ENCODE measurements at places on chromosomes 11 and 22.
A peak's percentile ranks its signal among the peaks of the same experiment; 100 is the strongest.

DNA sequence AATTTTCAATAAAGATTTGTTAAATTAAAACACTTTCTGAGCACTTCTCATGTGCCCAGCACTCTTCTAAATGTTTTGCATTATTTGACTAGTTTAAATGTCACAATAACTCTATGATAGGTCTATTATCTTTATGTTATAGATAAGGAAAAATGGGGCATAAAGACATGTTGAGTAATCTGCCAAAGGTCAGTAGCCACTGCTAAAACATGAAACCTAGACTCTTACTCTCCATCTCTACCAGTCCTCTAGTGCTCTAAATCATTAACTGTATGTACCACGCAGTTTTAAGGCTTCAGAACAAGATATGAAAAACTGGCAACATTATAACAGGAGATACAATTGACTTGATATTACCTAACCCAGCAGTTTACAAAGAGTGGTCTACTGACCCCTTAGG lies 6.9 kb downstream of the RAB6A start:
- no peak for DNase-seq

- DNase-seq: no peak
These were observed 33.6 kb downstream of the MAP6 start for GRCh38 chr11:75635066-75635862.

DNA sequence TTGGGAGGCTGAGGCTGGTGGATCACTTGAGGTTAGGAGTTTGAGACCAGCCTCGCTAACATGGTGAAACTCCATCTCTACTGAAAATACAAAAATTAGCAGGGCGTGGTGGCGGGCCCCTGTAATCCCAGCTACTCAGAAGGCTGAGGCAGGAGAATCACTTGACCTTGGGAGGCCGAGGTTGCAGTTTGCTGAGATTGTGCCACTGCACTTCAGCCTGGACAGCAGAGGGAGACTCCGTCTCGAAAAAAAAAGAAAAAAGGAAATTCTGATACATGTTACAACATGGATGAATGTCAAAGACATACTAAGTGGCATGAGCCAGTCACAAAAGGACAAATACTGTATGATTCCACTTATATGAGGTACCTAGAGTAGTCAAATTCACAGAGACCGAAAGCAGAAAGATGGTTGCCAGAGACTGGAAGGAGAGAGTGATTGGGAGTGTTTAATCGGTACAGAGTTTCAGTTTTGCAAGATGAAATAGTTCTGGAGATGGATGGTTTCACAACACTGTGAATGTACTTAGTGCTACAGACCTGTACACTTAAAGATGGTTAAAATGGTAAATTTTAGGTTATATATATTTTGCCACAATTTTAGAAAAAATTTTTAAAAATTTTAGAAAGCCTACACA lies 92.3 kb downstream of the BLID start:
- no peak for DNase-seq

- DNase-seq: no peak
These were observed 72.8 kb upstream of the CSNK2A3 start for GRCh38 chr11:11425806-11426205.

GRCh38 chr11:128695539-128696221 lies 1.8 kb downstream of the FLI1 start:
- DNase-seq: no peak

DNA sequence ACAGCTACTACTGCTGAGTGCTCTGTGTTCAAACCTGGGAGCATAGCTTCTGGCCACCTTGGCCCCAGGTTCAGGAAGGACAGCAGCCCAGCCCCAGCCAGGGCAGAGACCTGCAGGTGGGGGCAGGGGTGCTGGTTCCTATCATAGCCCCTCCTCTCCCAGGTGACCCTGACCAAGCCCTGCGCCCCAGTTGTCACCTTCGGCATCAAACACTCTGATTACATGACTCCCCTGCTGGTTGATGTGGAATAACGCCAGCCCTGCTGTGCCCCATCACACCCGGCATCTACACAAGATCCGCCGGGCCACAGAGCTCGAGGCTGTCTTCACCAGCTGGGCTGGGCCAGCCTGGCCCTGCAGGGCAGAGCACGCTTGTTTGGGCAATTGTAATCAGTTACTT lies 6.9 kb downstream of the SCGB1C1 start:
- no peak for DNase-seq

GRCh38 chr11:1438261-1438966 lies 48.2 kb downstream of the MOB2 start:
- DNase-seq: no peak

DNA sequence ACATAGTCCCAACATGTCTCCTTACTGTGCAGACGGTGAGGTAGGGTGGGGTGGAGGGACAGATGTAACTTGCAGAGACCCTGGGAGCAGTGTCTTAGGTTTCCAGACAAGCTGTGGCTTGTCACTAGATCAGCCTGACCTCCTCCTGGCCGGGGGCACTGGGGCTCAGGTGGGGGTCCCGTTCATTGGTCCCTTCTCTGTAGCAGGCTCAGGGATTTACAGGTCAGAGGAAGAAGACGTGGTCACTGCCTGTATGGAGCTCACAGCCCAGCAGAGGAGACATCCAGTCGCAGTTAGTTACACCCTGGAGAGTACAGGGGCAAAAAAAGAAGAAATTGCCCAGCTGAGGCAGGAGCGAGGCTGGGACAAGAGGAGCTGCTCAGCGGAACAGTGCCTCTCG lies 22.0 kb upstream of the TUB start:
- DNase-seq: no peak

- no peak for DNase-seq
These were observed 60.4 kb downstream of the SBF2 start for GRCh38 chr11:10233581-10233980.

DNA sequence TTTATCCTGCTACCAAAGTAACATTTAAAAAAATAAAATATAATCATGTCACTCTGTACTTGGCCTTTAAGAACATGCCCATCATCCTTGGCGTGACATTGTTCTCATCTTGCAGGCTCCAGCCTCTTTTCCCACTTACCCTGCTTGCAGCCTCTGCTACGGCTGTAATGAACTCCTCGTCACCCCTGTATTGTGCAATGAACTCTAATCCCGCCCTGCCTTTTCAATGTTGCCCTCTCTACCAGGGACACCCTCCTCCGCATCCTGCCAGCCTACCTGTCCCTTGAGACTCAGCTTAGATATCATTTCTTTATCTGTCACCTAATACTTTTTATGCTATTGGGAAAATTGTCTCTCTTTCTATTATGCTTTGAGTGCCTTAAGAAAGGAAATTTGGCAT lies 12.6 kb upstream of the MMP20 start:
- DNase-seq: no peak

- no peak for DNase-seq
These were observed 686.1 kb downstream of the TBC1D22A start for GRCh38 chr22:47448231-47449223.

DNA sequence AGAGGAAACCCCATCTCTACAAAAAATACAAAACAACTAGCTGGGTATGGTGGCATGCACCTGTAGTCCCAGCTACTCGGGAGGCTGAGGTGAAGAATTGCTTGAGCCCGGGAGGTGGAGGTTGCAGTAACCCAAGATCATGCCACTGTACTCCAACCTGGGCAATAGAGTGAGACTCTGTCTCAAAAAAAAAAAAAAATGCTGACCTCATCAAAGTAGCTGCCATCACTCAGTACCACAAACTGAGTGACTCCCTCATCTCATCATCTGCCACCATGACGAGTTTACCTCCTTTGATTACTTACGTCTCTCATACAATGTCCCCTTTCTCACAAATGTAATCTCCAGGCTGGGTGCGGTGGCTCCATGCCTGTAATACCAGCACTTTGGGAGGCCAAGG lies 117.2 kb upstream of the CLPB start:
- no peak for DNase-seq

GRCh38 chr22:38941488-38941987 lies 15.9 kb upstream of the APOBEC3A start:
- peak; percentile 40 for DNase-seq

GRCh38 chr11:77102246-77103210 lies at the start of gene OMP:
Gene OMP (plus strand): TSS chr11:77102840. CDS start chr11:77102840, 0 bp downstream.
- no peak for DNase-seq

GRCh38 chr11:45180848-45181192 lies 34.4 kb downstream of the PRDM11 start:
- no peak for DNase-seq

GRCh38 chr11:93484716-93485115 lies 58.5 kb downstream of the SMCO4 start:
- DNase-seq: no peak

- no peak for DNase-seq
These were observed 40.3 kb upstream of the AMOTL1 start for GRCh38 chr11:94727819-94728218.

DNA sequence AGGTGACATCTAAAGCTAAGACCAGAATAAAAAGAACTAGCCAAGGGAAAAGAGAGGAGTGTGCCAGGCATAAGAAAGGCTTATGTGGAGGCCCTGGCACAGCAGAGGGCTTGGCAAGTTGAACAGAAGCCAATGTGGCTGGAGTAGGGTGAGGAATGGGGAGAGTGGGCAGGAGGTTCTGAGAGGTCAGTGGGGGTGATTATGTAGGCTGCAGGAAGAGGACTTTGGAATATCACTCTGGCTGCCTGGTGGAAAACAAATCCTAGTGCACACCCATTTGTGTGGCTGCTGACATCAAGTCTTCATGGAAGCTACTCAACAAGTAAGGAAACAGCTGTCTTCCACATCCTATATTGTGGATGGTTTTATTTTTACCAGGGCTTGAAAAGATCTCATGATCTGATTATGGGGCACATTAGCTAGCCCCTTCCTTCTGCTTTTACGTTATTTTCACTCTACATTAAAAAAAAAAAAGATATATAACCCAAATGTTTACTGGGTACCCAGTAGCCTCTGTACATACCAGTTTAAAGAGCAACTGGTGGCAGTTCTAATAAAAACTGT lies 3.4 kb downstream of the MRPL16 start:
- DNase-seq: no peak
